NAMALWA (cell line): ENCODE measurements at places on chromosomes 4 and X.

- DNase-seq, result no peak
These were observed 2.4 kb downstream of the CHRNA9 start for GRCh38 chr4:40337523-40337922.

- no peak for DNase-seq
These were observed 210.7 kb upstream of the EOLA2 start for GRCh38 chrX:150148749-150149672.

DNA sequence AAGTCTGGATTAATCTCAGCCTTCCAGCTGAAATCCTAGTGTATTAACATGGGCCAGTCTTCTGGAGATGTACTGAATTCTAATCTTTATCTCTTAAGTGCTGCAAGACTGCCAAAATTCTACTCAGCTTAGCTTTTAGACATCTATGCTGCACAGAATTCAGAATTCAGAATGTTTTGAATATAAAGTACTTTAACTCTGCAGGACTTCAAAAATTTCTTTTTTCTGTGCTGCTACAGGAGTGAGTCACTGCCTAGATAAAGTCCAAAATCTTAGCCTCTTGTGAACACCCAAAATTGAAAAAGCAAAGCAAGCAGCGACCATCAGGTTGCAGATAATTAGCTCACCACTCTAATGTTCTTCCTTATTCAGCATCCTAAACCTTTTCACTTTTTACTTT, 1092.6 kb upstream of the PCDH10 start:
- DNase-seq, result no peak

DNA sequence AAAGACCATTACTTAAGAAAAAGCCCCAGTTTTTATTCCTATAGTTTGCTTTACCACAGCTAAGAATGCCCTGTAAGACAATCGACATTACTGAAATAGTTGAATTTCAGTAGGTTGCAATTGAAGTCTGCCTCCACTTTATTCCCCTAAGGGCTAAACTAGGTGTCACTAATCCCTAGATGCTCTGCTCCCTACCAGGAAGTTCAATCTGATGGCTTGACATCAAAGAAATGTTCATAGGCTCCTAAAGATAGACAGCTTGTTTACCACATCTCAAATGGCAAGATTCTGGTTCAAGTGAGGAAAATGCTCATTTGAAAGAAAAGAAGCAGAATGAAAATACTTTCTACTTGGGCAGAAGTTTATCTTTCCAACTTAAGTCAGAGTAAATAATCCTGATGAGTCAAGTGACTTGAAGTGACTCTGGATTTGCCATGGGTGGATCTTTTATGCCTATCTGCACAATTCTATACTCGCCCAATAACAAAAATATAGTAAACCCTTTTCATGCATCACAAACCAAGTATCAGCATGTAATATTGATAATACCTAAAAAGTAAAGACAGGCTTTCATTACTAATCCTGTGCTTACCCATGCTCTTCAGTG, 117.2 kb downstream of the SH3RF1 start:
- DNase-seq, result no peak

- no peak for DNase-seq
These were observed 283.9 kb downstream of the IDS start for GRCh38 chrX:149221230-149221629.

GRCh38 chrX:13923289-13923688, 106.4 kb upstream of the GPM6B start:
- no peak for DNase-seq

GRCh38 chr4:6095023-6095752, 77.0 kb upstream of the C4orf50 start:
- no peak for DNase-seq

DNA sequence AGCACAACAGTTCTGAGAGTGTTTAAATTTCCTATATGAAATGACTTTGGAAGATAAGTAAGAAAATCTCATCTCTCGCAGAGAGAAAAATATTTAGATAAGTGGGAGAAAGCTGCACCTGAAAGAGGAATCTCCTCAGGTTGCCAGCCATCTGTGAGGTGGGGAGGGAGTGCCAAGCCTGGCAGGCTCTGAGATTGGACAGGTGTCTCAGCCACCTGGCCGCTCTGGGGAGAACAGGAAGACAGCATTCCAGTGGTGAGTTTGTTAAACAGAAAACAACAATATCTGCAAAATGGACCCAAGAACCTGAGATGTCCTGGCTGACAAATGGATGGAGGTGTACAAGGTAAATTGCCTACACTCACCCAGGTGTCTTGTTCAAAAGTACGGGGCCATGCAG, 31.3 kb downstream of the EMCN start:
- DNase-seq, result no peak

DNA sequence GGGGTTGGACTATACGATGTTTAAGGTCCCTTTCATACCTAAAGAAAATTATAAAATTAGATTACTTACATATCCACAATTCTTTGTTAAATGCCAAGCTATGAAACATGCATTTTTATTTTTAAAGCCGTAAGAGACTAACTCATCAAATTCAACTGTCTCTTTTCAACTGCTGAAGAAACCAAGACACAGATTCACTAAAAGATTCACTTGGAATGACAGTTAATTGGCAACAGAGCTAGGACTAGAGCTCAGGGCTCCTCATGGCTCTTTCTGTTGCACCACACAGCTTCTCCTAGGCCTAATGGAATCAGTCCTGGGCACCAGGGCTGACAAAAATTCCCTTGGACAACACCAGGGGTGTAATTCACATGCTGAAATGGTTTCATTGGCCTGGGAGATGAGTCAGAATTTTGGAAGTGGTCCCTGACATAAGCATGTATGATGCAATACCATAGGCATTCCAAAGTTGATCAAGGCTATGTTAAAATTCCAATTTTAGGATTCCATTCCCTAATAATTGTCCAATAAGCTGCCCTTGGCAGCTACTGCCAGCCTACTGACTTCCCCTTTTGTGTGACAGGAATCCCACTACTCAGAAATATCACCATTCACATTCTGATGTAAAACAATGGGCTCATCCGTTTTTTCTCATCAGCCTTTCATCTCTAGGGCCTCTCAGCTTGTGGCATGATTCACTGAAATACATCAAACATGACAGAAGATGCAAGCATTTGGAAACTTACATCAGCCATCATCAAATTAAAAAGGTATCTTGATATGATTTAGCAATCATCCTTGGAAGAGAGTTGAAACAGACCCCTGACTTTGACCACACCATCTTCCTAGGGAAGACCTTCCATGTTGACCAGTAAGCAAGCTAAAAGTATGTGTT, 54.2 kb downstream of the PLAC1 start:
- no peak for DNase-seq

- DNase-seq, result peak; percentile 25
These were observed 6.4 kb downstream of the TCEAL8 start for GRCh38 chrX:103248553-103248952.

GRCh38 chrX:57241967-57242366, 44.5 kb upstream of the FAAH2 start:
- no peak for DNase-seq

- peak; percentile 63 for DNase-seq
These were observed 7.9 kb upstream of the PPP3CA start for GRCh38 chr4:101355246-101355645.

DNA sequence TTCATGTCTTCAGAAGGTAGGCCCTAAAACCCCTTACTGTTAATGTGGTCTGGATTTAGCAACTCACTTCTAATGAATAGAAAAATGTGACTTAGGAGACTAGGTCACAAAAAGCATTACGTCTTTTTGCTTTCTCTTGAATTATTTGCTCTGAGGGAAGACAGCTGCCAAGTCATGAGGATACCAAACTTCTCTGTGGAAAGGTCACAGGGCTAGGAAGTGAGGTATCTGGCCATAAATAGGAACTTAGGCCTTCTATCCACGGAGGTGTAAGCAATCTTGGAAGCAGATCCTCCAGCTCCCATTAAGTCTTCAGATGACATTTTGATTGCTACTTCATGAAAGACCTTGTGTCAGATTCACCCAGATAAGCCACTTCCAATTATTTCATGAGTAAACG, 120.6 kb downstream of the JADE1 start:
- DNase-seq, result no peak

- peak; percentile 42 for DNase-seq
These were observed 72.1 kb upstream of the ETNPPL start for GRCh38 chr4:108834835-108835384.

DNA sequence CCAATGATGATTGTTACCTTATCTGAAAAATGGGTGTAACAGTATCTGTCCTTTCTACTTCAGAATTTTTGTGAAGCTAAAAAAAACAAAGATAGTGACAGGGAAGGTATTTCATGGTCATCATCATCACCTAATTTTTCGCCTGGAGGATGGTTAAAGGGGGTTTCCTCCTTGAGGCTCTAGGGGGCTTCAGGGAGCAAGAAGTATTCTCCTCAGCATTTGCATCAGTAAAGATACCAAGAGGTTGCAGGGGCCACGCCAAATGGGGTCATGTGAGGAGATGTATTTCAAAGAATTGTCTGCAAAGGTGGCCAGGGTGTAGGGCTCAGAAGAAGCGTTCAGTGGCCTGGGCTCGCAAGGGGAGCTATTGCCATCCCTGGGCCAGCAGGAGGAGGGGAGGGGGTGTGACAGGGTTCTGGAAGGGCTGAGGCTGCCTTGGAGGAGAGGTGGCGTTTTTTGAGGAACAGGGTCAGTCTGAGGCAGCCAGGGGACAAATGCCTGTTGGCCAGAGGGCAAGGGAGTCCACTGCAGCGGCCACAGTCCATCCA, 7.3 kb upstream of the NSG1 start:
- DNase-seq, result no peak

GRCh38 chrX:133369065-133369464, 46.2 kb downstream of the GPC4 start:
- peak; percentile 4 for DNase-seq

GRCh38 chr4:88792268-88792781, 94.7 kb upstream of the NAP1L5 start:
- DNase-seq, result no peak

DNA sequence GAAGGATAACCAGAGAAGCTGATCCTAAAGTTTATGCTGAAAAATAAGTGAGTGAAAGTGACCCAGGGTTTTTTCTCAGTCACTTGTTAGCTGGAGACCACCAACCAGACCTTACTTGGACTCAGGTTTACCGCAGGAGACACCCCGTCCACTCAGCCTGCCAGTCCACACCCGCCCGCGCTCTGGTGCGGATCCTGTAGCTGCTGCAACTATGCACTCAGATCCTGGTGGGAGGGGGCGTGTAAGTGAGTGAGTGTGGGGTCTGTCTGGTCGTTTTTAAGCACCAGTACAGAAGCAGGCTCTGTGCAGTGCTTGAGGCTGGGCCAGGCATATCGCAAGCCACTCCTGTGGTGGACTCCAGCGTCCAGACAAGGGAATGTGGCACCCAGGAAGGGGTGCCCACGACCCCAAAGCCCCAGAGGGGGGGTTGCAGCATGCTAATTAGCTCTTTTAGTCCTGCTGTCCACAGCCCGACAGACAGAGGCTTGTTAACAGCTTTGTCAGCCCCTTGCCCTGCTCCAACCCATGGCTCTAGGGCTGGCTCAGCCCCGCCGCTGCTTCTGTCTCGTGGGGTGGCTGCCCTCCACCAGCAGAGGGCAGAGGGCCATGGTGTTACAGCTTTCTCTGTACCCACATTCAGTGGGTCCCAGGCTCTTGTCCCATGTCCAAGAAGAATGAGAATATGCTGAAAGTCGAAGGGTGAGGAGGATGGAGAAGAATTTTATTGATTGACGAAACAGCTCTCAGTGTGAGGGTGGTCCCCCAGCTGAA, 40.4 kb upstream of the PPP1R2C start:
- DNase-seq, result peak; percentile 2

DNA sequence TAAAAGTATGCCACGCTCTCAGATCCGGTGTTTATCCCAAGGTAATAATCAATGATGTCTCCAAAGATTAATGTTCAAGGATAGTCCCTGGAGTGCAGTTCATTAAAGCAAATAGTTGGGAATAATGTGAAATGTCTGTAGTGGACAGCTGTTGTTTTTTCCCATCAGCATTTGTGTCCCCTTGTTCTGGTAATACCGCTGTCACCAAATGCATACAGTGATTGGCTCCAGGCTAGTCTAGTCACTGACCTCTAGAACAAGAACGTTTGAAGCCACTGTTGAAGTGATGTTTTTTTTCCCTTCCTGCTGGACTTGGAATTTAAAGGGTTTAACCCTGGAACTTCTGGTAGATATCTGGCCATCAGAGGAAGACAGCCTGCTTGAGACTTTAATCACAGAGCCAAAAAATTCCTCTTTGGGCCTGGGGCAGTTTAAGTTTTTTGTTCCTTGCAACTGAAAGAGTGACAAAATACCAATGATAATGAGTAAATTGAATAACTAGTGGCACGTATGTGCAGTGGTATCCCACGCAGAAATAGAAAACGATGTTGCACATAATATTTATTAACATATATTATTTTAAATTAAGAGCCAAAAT, 30.6 kb downstream of the HSD17B11 start:
- no peak for DNase-seq

- DNase-seq, result no peak
These were observed 35.2 kb downstream of the ARHGEF6 start for GRCh38 chrX:136745215-136746173.

GRCh38 chr4:52329894-52330293, 278.8 kb downstream of the SPATA18 start:
- no peak for DNase-seq

DNA sequence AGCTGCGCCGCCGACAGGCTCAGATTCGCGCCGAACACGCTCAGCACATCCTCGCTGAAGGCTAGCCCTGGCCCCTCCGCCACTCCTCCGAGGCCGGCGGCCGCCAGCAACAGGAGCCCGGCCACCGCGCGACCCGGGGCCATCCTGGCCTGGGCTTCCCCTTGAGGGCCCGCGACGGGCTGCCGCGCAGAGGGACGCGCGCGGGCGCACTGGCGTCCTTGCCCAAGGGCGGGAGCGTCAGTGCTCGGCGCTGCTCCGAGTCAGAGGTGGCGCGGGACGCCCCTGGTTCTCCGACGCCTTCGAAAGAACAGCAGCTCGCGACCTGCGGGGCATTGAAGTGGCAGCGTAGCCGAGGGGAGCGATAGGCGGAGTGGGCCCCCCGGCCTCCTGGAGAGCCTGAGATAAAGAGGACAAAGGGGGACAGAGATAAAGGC, 745 bp downstream of the SLC39A8 start:
- peak; percentile 84 for DNase-seq

DNA sequence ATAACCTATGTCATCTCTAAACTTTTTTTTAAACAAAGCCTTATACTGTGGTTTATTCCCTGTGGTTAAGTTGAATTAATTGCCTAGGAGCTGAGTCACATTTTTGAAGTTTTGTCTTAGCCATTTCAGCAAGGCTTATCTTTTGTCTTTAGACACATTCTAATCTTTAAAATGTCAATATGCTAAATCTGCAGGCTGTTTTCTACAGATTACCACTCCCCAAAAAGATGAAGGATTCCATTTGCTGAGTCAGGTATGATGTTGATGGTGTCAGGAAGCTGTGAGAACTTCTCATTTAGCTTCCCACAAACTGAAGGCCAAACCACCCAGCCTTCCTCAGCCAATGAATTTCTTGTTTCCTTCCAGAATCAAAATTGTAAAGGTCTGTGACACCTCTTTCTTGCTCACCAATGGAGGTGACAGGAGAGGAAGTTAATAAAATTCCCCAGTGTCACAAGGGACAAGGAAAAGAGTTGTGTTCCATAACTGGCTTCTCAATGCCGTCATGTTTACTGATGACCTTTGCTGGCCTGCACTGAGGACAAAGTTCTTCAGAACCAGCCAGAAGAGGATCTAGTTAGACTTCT, 3.7 kb upstream of the CXCL6 start:
- DNase-seq, result no peak
